ENCODE measurements at places on chromosomes 12 and 14. TPM values are rescaled to one million over a fixed set of nuclear protein-coding genes. Genes with fewer than 3 reads are reported as not detected.

GRCh38 chr14:76866456-76866855, 40.2 kb downstream of the LRRC74A start:
- no peak overlapping the region for H3K4me3 ChIP-seq
- H3K27me3 ChIP-seq = peaks cover 36% of the 10 kb centered on the region
- H3K27ac ChIP-seq = no peak overlapping the region
- peaks cover 14% of the 10 kb centered on the region for H3K4me1 ChIP-seq
- DNase-seq = no peak

DNA sequence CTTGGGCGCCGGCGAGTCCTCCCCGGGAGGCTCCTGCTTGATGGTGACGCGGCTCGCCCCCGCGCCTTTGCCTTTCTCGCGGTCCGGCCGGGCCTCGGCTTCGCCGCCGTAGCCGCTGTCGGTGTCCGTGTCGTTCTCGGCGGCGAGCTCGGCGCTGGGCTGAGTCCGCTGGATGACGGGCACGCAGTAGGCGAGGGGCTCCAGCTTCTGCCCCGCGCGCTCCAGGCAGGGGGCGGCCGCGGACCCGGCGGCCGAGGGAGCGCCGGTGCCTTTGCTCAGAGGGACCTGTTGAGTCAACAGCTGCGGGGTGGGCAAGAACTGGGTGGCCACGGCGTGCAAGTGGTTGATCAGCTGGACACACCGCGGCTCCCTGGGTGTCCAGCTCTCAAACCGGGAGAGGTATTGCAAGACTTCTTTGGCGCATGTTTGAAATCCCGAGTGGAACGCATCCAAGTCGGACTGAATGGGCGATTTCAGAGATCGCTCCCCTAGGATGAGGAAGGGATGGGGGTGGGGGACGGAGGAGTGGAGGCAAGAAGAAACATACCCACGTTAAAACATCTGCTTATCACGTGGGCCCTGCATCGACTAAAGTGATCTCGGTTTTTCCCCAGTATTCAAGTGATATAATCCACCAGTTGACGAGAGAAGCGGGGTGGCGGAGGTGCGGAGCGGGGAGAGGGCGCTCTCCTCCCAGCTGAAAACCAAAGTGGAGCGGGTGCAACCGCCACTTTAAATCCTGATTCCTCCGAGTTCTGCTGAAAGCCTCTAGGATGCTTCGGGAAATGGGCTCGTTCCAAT, 2.0 kb downstream of the BHLHE41 start:
- H3K27me3 ChIP-seq = no peaks in the 10 kb centered on the region
- peaks cover 24% of the 10 kb centered on the region for H3K4me1 ChIP-seq
- H3K36me3 ChIP-seq = no peaks in the 10 kb centered on the region
- peak overlapping the region; percentile 72 for H3K4me3 ChIP-seq
- peak overlapping the region; percentile 96 for H3K27ac ChIP-seq
- peak; percentile 95 for DNase-seq

- no peak overlapping the region for H3K27ac ChIP-seq
- H3K4me1 ChIP-seq = no peaks in the 10 kb centered on the region
- no peaks in the 10 kb centered on the region for H3K27me3 ChIP-seq
- H3K4me3 ChIP-seq = no peak overlapping the region
- H3K36me3 ChIP-seq = no peaks in the 10 kb centered on the region
- no peak for DNase-seq
Measured at GRCh38 chr12:120429368-120429767, 8.5 kb upstream of the COX6A1 start.

GRCh38 chr12:49232940-49233841, 31.7 kb upstream of the TUBA1C start:
- peaks cover 25% of the 10 kb centered on the region for H3K4me1 ChIP-seq
- H3K27me3 ChIP-seq = no peaks in the 10 kb centered on the region
- peak overlapping the region; percentile 91 for H3K27ac ChIP-seq
- DNase-seq = no peak
- peak overlapping the region; percentile 53 for H3K4me3 ChIP-seq
- H3K36me3 ChIP-seq = no peaks in the 10 kb centered on the region

DNA sequence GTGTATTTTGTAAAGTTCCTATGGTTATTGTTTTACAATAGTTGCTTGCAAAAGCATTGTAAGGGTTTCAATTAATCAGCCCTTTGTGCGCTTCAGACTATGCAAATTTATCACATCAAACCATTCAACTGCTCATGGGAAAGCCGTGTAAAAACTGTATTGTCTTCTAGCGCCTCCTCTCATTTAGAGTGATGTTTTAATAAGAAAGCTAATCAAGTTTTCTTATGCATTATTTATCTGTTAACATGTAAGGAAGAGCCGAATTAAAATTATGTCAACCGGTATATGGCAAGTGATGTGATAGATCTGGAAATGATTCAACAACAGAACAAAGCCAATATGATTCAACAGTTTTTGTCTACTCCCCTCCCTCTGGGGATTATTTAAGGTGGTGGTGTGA, 92.5 kb upstream of the RFX4 start:
- no peak overlapping the region for H3K4me3 ChIP-seq
- no peaks in the 10 kb centered on the region for H3K36me3 ChIP-seq
- H3K27ac ChIP-seq = no peak overlapping the region

DNA sequence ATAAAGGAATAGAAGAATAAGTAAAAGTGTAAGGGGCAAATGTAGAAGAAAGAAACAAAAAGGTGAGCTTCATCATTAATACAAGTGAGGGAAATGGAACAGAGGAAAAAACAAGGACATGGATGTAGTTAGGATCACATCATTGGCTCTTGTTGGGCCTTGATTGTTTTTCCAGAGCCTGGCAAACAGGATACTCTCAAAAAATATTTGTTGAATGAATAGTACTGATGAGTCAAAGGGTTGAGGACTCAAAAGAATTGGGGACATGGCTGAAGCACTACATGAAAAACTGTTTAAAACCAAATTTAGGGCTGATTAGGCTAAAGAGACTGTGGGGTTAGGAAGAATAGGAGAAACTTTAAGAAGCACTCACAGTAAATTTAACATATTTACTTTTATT, 11.4 kb upstream of the SRP54 start:
- H3K4me1 ChIP-seq = no peaks in the 10 kb centered on the region
- H3K4me3 ChIP-seq = no peak overlapping the region
- no peaks in the 10 kb centered on the region for H3K27me3 ChIP-seq

DNA sequence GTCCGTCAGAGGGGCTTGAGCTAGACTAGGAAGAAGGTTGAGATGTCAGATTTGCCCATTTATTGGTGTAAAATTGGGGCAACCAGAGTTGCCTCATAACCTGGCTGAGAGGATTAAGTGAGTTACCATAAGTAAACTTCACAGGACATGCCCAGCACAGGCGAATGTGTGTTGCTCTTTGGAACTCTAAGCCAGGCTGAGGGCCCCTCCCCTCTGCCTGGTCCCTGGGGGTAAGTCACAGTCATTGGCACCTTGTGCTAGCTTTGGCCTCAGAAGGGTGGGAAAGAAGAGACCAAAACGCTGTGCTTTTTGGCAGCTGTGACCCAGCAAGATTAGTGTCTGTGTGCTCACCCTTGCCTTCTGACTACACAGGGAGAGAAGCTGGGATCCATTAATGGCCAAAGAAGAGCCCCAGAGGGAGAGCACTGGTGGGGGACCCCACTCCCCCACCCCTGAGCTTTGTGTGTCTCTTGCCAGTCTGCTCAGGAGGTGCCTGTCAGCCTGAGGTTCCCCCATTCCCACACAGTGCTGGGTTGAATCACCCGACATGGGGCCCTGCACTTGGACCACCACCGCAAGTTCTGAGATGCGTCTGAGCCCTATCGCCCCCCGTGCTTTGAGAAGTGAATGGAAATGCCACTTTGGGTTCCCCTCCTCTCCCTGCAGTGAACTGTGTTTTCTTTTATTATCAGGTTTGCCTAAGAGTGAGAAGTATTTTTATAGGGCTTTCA, 74.1 kb downstream of the CACNA1C start:
- H3K4me3 ChIP-seq = no peak overlapping the region
- H3K36me3 ChIP-seq = no peaks in the 10 kb centered on the region
- H3K4me1 ChIP-seq = peaks cover 62% of the 10 kb centered on the region
- H3K27me3 ChIP-seq = no peaks in the 10 kb centered on the region
- DNase-seq = no peak

Gene KLRC1
- 2.1 TPM for total RNA-seq

Data from esophagus muscularis mucosa (tissue), 4 donors.